ENCODE measurements at places on chromosomes 5 and 9.

GRCh38 chr5:146815411-146815810, 63.1 kb downstream of the PPP2R2B start:
- no peak for DNase-seq

- DNase-seq = no peak
Measured at GRCh38 chr9:82128011-82128696, 139.6 kb downstream of the SPATA31D1 start.

DNA sequence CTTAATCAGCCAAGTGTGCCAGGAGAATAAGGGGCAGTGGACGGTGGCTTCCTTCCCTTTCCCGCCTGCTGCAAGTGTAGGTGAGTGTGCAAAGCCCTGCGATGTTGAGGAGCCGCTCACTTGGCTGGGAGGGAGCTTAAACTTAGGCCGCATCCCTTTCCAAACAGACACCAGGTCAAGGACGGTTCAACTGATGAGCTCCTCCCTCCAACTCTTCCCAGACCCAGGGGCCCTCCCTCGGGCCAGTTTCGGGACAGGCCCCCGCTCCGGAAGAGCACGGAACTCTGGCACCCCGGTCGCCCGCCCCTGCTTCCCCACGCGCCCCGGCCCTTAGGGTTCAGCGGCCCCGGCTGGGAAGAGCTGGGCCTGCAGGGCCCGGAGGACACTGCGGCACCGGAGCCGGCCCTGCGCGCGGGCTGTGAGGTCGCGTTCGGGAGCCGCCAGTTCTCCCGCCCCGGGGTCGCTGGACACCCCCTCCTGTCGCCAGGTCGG, 481 bp downstream of the MRPL36 start:
- no peak for DNase-seq

- DNase-seq = no peak
Measured at GRCh38 chr9:85089188-85089969, 419.9 kb downstream of the NTRK2 start.

- DNase-seq = no peak
Measured at GRCh38 chr5:155129513-155129880, 115.9 kb downstream of the KIF4B start.

DNA sequence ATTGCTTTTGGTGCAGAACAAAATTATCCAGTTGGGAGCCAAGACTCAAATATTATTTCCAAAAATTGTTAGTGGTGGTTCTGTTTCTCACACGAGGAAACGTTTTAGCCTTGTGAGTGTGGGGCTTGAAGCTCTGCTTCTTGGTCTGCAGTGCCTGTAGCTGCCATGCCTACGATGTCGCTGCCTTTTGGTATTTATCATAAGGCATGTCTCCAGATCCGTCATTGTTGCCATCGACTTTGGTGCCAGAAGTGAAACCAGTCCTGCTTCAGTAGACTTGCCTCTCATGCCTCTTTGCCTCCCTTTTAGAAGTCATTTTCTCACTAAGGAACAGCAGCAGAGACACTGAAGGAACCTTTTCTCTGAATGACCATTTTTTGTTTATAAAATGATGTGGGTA, 29.7 kb upstream of the CATSPER3 start:
- DNase-seq = no peak

DNA sequence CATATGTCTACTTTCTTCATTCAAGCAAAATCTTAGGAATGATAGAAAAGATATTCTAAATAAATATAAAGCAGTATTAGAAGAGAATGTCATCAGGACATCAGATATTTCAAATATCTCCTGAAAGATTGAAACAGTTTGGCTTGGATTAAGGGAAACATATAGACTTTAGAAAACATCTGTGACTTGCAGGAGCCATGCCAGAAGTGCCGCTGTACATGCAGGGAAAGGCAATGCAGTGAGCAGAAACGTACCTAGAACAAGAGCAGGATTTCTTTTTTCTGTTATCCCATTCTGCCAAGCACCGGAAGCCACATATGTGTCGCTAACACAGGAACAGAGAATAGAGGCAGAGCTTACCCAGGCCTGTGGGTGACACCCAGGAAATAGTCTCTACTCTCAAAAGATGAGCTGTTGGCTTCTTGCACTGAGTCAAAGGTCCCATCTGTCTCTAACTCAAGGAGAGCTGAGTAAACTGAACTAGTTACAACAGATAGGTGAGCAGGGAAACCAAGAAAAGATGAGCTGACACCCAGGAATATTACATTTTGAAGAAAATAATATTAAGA, 5.8 kb downstream of the ADAMTS19 start:
- DNase-seq = no peak
